Stimulated activated CD8-positive, alpha-beta memory T cell treated with anti-CD3 and anti-CD28 coated beads, Interleukin-15, amount 100 ng/mL, for 24 hours (primary cell): ENCODE measurements at places on chromosomes 2 and 18.

DNA sequence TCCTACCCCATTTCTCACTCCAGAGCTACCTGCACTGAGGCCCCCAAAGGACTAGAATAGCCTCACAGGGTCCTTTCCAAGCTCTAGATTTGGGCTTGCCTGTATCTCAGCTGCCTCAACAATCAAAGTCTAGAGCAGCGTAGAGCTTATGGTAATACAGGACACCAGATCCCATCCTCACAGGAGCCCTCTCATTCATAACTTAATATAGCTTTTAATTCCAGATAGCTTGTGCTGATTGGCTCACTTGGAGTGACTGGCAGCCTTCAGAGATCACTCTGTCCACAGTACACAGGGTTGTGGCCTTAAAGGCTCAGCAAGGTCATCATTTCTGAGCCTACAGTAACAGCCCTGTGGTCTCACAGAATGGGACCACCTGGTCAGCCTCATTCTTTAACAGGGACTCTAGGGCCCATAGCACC is 51.4 kb downstream of the ZFP36L2 start:
- DNase-seq, result no peak

GRCh38 chr2:121260370-121261154 is 24.4 kb downstream of the TFCP2L1 start:
- no peak for DNase-seq

GRCh38 chr18:76913583-76913982 is 91.2 kb downstream of the ZNF236 start:
- no peak for DNase-seq

DNA sequence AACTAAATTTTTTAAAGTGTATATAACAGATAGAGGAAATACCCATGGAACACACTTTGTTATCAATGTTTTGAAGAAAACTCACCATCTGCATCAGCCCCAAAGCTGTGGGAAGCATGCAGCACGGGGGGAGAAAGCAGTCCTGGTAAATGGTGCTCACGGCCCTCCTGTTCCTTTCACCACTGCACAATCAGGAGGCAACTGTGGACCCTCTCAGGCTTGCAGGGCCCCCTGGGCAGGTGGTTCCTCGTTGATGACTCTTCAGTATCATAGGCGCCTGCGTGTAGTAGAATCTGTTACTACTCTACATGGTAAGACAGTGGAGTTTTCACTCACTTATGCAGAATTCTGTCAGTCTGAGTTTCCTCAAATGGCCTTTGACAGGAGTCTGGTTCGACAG is 4.9 kb upstream of the CNDP1 start:
- DNase-seq, result no peak

GRCh38 chr2:30772021-30772705 is 35.1 kb downstream of the CAPN13 start:
- no peak for DNase-seq

- DNase-seq, result no peak
Observed at GRCh38 chr2:9135822-9136558, 70.6 kb upstream of the ASAP2 start.

DNA sequence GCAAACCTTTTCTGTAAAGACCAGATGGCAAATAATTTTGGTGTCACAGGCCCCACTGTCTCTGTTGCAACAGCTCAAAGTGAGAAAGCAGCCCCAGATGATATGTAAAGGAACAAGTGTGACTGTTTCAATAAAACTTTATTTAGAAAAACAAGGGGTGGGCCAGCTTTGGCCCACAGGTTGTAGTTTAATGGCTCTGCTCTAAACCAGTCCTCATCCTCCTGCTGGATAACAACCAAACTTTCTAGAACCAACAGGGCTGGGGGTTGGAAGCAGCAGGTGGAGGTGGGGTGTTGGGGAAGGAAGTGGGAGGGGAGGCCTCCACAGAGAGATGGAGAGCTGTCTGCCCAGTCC is 28.8 kb upstream of the INHBB start:
- no peak for DNase-seq

DNA sequence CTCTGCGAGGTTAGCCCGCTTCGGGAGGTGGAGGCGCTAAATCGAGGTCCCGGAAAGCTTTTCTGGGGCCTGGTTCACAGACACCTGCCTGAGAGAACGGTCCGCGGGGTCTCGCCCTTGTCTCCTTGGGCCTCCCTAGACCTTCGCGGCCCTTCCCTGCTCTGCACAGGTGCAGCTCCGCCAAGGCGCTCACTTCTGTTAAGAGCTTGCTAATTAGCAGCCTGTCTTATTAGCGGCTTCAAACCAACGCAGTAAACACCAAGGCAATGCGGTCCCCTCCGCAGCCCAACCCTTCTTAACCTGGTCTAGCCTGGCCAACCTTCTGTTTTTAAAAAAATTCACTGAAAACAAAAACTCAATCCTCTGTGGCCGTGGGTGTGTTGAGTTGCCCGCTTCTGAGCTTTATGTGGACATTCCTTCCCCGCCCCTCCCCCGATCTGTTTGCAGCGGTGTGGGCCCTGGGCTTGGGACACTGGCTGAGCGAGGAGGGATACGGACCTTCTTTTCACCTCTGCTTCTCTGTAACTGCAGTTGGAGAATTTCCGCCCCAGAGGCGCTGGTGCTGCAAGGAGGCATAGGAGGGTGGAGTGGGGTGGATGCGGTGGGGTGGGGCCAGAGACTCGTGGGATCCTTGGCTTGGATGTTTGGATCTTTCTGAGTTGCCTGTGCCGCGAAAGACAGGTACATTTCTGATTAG is 3.4 kb upstream of the HOXD4 start:
- no peak for DNase-seq

- no peak for DNase-seq
Observed at GRCh38 chr2:45938649-45939511, 287.4 kb downstream of the PRKCE start.

DNA sequence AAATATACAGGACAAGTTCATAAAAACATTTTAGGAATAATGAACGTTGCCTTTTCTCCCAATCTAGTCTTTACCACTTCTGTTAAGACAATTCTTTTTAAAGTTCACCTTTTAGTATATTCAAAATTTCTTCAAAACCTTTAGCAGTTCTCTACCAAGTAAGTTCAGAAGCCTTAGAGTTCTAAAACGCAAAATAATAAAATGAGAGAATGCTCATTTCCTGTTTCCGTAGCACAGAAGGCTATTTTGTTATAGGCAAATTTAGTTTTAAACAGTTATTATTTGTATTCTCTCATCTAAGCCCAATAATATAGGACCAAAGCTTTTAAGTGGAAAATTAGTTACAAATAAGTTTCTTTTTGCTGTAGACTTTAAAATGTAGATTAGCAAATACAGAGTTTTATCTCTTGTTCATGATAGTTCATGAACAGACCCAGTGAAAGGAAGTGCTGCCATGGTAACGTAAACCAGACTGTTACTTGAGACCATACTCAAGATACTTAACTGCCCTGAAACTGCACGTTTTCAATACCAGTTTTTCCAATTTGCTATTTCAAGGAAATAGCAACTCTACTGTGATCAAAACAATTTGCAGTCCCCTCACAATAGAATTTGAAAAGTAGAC is 173.1 kb upstream of the STON1 start:
- no peak for DNase-seq

GRCh38 chr2:134648586-134648985 is 70.2 kb downstream of the TMEM163 start:
- DNase-seq, result no peak

- no peak for DNase-seq
Observed at GRCh38 chr2:199710551-199710950, 140.4 kb downstream of the FTCDNL1 start.

- no peak for DNase-seq
Observed at GRCh38 chr2:190984595-190984994, 29.4 kb downstream of the STAT1 start.

DNA sequence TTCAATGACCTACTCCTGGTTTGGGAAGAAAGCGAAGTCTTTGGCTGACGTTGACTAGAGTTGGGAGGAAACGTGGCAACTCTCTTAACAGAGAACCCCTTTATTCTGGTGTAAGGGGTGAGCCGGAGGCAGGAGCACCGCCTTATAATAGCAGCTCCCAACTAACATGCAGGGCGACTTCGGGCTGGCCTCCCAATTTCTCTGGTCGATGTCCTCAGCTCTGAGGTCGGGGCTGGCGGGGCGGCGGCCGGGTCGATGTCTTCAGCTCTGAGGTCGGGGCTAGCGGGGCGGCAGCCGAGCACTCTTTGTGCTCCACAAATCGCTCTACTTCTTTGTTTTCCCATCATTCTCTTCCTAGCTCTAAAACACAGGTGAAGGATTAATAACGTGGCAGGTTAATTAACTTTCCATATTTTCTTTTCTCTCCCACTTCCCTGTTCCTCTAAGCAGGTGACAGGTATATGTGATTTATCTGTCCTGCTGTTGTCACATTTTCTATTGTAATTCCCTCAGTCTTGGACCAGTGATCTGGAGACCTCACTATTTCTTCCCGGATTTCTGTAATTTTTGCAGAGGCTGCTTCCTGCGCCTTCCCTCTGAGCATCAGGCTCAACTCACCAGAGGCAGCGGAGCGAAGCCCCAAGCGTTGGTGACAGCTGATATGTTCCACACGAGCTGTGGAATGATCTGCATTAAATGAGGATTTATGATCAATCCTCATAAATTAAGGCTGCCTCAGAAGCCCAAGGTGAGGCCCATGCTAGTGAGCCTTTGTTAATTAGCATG is 64.3 kb downstream of the ACKR3 start:
- DNase-seq, result no peak

DNA sequence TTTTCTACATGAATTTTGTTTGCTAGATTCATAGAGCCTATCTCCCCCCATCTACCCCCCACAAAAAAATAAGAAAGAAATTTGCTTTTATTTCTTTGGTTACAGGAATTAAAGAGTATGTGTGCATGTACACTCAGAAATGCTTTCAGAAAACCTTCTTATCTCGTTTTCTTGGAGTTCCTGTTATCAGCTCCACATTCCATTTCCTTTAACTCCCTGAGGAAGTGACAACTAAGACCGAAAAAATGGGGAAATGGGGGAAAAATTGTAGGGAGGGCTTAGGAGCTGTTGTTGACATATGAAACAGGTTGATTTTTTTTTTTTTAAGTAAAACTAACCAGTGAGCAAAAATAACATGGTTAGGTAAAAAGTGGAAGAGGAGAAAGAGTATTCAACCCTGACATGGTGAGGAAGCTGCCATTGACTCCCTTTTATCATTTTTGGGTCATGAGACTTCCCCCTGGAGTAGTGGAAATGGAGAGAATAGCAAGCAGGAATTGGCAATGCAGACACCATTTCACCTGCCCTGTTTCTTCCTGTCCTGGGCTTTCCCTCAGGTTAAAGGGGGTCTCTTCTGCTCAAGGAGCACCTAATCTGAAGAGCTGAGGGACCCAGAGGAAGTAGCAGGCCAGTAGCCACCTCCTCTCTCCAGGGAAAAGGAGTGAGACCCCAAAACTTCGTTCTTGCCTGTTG is 93.5 kb downstream of the OSBPL6 start:
- no peak for DNase-seq
